CD4-positive, alpha-beta T cell treated with Interferon alpha-2 for 1 hour (primary cell): ENCODE measurements at places on chromosomes 5 and 9.

DNA sequence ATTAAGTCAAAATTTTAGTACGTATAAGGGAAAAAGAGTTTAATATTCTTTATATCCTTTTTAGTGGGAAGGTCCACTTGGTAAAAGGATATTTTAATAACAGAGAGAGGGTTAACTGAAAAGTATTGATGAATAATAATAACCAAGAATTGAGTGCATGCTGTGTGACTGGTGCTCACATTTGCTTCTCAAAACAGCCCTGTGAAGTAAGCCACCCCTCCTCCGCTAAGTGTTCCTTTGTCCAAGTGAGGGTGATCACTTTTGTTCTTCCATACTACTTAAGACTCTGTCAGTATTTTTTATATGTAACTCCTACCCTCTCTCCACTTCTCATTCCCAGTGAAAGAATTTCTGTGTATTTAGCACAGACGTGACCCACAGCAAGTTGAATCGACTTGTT lies 51.5 kb downstream of the SLC44A1 start:
- DNase-seq = no peak

- DNase-seq = no peak
Observed at GRCh38 chr9:78321505-78321904, 24.6 kb downstream of the PSAT1 start.

GRCh38 chr9:14752271-14752670 lies 29.7 kb upstream of the CER1 start:
- DNase-seq = no peak

DNA sequence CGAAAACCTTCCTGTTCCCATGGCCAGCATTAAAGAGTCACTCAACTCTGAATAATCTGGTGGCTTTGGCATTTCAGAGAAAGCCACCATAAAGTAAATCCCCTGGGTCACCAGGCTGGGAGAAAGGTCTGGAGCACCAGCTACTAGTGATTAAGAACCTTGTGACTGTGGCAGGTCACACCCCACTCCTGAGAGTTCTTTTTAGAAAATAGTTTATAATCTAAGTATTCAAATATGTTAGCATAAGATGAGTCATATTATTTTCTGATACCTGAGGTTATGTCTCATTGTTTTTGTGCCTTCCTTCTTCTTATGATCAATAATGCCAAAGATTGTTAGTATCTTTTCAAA lies 351.7 kb downstream of the ARRDC3 start:
- DNase-seq = no peak

DNA sequence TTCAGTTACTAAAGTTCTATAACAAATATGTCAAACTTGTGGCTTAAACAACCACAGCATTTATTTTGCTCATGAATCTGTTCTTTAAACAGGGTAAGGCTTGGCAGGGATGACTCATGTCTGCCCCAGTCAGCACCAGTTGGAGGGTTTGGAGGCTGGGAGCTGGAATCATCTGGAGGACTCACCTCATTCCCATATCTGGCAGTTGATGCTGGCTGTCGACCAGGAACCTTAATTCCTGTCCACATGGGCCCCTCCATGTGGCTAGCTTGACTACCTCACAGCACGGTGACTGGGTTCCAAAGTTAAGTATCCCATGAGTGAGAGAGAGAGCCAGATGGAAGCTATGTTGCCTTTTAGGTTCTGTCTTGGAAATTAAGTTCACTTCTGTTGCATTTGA lies 13.8 kb upstream of the CCL28 start:
- no peak for DNase-seq
